Left renal cortex interstitium (tissue), 4 donors: ENCODE measurements at places on chromosomes 3 and 15.

DNA sequence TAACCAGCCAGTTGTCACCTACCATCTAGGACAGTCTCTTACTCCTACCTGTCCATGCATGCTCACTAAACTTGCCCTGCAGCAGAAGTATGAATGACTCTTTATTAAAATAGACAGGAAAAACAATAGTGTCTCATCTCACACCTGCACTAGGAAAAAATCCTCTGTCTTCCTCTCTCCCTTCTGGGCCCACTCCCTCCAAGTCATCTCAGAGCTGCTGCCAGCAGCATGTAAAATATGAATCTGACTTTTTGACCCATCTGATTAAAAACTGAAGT is 93.5 kb upstream of the THBS1 start:
- no peak for DNase-seq

DNA sequence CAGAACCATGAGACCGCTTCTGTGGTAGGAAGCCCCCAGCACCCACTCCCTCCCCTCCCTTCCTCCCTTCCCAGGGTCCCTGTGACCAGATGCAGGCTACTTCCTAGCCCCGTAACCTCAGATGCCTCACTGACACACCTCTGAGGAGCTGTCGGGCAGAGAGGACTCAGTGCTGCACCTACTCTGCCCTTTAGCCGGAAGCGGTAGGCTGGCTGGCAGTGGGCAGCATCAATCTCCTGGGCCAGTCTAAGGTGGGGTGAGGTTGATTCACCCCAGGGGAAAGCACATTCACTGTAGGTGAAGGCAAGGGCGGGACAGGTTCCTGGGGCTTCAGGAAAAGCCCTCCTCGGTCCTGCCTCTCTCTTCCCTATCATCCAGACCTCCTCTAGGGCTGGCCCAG is 19.1 kb downstream of the CSRNP1 start:
- no peak for DNase-seq

GRCh38 chr3:162141272-162141791 is 644.7 kb downstream of the OTOL1 start:
- no peak for DNase-seq

DNA sequence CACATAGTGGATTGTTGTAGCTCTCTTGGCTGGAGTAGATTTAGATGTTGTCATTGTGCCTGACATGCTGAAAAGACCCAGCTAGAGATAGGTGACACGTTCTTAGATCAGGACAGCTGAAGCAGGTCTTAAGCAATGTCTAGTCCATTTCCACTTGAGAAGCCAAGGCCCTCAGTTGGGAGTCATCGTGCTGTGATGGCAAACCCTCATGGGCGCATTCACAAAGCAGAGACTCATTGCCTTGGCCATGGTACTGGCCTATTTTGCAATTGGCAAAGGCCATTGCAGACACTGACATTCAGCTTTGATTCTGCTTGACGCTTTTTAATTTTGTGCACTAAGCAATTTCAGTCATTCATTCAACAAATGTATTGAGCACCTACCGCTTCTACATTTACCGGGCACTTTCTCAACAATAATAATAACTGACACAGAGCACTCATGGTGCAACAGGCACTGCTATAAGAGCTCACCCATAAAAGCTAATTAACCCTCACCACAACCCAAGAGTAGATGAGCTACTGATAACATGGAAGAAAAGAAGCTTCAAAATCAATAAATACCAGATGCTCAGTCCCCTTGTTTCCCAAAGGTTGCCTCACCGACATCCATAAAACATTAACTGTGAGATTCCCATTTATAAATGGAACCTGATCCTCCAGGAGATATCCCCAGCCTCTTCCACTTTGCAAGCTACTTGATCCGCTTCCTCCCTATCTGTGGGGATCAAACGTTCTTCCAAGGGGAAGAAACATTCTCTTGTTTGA is 200.1 kb downstream of the TLE3 start:
- no peak for DNase-seq

DNA sequence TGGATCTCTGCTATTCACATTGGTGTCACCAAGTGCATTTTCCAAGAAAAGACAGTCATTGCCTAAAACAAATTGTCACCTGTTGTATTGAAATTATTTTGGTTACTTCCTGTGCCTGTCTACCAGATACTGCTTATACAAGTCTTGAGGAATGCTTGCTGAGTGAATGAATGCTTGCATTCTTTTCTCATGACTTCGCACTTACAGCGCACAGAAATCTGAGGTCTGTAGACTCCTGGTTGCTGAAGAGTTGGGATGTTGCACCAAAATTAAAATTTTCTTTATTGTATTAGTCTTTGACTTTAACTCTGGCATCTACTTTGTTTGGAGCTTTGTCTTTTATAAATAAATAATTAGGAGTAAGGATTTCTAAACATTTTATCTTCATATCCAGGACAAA is 28.4 kb downstream of the SH3GL3 start:
- no peak for DNase-seq

DNA sequence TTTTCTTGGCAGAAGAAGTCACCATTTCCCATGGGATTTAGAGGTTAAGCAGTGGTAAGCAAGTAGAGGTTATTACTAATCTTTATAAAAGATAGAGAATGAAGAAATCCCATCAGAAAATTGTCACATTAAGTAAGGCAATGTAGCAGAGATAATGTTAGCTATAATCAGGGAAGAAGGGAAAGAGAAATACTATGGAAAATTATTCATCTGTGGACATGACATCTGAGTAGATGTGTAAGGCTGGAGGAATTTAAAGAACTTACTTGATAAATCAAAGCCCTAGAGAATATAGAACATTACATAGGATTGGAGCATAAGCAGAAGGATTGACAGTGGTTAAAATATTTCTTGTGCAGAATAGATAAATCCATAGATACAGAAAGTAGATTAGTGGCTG is 553.1 kb upstream of the CBLB start:
- no peak for DNase-seq

DNA sequence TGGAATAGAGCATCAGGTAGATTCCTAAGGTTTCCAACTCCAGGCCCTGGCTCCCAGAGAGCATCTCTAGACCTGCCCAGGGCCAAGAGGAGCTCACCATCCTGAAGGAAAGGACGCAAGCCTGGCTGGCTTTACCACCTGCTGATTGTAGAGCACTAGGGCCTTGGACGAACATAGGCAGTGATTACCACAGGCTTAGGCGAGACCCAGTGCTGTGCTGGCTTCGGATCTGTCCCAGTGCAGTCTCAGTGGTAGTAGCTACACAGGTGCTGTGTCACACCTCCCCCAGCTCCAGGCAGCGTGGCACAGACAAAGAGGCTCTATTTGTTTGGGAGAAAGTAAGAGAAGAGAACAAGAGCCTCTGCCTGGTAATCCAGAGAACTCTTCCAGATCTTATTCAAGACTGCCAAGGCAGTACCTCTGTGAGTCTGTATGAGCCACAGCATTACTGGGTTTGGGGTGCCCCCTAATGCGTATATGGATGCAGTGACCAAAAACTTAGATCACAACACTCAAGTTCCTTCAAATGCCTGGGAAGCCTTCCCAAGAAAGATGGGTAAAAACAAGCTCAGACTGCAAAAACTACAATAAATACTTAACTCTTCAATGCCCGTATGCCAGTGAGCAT is 25.4 kb downstream of the ISG20 start:
- no peak for DNase-seq

- DNase-seq, result no peak
These were observed 158.7 kb upstream of the NANOGP8 start for GRCh38 chr15:35243758-35244157.

GRCh38 chr3:42022355-42022754 is 60.5 kb upstream of the ULK4 start:
- no peak for DNase-seq

DNA sequence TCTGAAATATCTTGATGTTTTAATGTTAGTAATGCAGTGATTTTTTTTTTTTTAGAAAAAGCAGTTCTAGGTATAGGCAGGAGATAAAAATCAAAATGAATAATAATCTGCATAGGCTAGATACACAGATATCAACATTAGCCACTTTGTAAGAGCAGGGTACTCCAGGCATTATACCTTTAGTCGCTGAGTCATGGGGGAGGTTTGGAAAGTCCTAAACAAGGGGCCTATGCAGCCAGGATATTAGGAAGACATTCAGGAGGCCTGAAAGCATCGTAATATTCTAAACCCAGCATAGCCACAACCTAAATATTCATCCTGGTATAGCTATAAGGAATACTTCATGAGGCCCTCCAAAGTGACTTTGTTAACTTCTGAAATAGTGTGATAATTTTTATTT is 258.1 kb upstream of the NECTIN3 start:
- DNase-seq, result no peak

DNA sequence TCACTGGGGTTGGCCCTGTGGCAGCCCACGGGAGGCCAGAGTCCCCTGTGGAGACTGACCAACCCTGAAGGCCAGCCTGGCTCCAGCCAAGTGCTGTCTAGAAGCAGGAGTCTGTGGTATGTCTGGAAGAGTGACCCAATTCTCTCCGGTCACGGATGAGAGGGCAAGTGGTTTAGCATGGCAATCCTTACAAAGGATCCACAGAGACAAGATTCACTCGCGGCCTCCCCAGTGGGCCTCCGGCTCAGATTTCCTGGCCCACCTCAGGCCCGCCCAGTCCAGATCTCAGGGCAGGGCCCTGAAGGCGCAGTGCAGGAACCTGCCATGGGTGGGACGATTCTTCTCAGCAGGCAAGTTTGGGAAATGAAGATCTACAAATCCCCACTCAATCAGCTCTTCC is 5.0 kb upstream of the BCL2L10 start:
- no peak for DNase-seq

DNA sequence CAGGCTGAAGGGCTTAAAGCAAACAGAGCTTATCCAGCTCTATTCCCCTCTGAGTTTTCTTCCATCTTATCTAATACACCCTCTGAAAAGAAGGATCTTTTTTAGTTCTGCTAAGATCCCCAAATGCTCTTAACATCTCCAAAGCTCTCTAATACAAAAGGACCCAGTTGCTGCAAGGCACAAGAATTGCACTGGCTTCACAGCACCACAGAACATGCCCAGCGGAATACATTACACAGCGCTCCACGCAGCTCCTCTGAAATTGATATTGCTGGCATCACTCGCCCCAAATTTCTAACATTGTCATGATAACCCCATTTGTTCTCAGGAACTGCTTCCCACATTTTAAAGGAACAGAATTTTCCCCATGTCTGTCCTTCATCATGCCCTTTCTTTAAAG is 210.1 kb downstream of the RORA start:
- no peak for DNase-seq

DNA sequence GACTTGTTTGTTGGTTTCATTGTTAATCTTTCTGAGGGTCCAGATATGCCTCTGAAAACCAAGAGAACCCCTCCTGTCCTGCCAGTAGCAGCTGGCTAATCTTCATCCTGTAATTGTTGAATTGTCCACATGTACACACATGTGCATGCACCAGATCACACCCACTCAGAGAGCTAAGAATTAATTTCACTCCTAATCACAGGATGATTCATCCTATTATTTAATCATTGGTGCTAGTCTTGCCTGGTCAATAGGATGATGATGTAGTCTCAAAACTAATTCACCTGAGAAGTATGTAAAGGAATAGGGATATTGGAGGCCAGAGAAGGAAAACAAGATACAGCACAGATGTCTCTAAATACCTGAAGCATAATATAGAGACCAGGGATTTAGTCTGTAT is 7.8 kb upstream of the AHSG start:
- DNase-seq, result no peak

DNA sequence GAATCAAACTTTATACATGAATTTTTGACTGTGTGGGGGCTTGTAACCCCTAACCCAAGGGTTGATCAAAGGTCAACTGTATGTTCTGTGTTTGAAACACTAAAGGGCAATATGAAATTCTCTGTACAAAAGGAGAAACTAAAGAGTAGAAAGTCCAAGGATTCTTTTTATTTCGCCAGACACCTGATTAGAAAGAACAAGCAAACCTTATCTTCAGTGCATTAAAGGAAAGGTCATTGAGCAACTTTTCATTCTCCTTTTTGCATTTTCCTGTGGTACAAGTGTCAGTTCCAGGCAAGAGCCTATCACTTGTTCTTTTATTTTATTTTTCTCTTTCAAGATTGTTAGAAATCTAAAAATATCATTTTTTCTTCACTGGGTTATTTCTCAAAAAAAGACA is 430.1 kb upstream of the EPHA3 start:
- DNase-seq, result no peak

GRCh38 chr3:18438586-18438985 is 13.4 kb upstream of the SATB1 start:
- no peak for DNase-seq

- DNase-seq, result no peak
These were observed 12.3 kb upstream of the PDZRN3 start for GRCh38 chr3:73637042-73637441.

DNA sequence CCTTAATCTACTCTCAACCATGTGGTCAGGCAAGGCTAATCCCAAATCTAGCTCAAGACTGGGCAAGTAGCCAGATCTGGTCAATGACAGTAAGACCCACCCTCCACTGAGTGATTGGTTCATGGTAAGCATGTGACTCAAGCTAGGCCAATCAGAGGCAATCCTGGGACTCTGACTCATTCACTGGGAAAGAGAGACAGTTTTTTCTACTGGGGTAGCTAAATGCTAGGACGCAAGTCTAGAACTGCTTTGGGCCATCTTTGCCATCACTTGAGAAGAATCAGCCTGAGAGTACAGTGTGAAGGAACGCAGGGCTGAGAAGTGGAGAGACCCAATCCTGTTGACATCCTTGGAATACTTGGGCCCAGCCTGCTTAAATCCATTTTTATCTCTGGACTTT is 9.4 kb upstream of the RAD18 start:
- DNase-seq, result no peak

- DNase-seq, result no peak
These were observed 22.9 kb downstream of the MBNL1 start for GRCh38 chr3:152291649-152292066.

DNA sequence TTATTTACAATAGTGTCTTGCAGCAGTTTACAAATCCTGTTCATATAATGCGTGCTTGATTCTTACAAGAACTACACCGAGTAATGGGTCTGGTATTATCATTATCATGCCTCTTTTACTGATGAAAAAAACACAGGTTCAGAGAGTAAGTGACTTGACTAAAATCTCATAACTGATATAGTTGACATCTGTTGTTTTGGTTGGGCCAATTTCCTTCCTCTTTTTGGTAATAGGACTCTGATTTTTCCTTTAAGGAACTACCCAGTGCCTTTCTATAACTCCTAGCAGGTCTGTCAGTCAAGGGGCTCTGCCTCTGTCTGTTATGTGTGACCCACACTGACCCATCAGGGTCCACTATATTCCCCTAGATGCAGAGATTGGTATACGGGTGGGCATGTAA is 14.6 kb upstream of the BLOC1S6 start:
- DNase-seq, result no peak

GRCh38 chr15:59685737-59686297 is 3.3 kb downstream of the BNIP2 start:
- DNase-seq, result no peak

- no peak for DNase-seq
These were observed 13.3 kb downstream of the GRAMD2A start for GRCh38 chr15:72184165-72184811.

DNA sequence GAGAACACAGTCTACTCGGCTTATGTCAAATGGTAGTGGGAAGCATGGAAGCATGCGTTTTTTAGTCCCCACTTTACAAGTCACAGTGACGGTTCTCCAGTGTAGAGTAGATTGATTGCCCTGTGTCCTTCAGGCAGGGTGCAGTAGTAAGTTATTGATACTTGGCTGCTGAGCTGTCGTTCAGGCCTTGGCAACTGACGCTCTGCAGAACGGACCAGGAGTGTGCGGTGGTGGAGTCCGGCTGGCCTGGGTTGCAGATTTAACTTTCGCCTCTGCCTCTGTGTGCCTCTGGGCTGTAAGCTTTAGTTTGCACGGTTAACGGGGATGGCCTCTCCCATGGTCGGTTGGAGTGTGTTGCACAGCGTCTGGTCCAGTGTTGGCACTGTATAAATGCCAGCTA is 58.6 kb downstream of the IGF1R start:
- DNase-seq, result no peak
